ENCODE measurements at places on chromosomes 5 and 9.

GRCh38 chr9:4717815-4718214, 23.2 kb downstream of the AK3 start:
- DNase-seq = no peak

- DNase-seq = no peak
Measured at GRCh38 chr9:127943011-127943662, 5.5 kb upstream of the DPM2 start.

DNA sequence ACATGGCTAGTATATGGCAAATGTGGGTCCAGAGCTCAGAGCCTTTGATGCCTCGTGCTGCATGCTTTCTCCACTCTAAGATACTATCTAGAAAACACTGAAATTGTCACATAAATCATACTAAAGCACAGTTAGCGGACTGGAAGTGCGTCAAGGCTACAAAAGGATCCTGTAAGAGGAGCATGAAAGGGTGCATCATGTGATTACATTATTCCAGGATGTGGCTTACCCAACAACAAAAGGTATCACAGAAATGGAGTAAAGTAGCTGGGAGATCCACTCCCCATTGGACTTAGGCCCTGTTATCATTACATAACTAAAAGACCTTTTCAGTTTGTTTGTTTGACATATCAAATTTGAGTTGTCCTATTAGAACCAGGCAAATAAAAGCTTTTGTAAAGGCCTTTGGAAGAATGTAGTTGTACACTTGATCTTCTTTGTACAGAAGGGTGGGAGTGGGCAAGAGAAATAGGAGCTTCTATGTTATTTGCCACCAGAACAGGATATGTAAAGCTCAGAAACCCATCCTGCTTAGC, 6.9 kb downstream of the SLC31A1 start:
- no peak for DNase-seq

GRCh38 chr5:108727651-108728565, 19.8 kb upstream of the FER start:
- DNase-seq = peak; percentile 18

- DNase-seq = no peak
Measured at GRCh38 chr5:63025679-63026078, 447.1 kb downstream of the LRRC70 start.

GRCh38 chr5:39040875-39041274, 33.3 kb downstream of the RICTOR start:
- DNase-seq = no peak

DNA sequence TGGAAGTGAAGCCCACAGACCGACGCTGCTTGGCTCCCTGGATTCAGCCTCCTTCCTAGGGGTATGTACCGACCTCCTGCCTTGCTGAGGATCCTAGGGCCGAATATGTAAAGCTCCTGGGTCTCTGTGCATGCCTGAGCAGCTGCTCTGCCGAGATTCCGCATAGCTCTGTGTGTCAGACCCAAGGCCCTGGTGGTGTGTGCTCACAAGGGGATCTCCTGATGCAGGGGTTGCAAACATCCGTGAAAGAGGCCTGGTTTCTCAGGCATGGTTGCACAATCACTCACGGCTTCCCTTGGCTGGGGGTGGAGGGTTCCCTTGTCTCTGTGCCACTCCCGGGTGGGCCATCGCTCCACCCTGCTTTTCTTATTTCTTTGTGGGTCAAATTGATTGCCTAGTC, 19.9 kb upstream of the SVEP1 start:
- DNase-seq = no peak

- no peak for DNase-seq
Measured at GRCh38 chr9:130857864-130858738, 23.0 kb downstream of the ABL1 start.

GRCh38 chr5:102924963-102925362, 169.9 kb downstream of the PAM start:
- no peak for DNase-seq

GRCh38 chr9:34723141-34723540, 13.2 kb upstream of the CCL21 start:
- no peak for DNase-seq

GRCh38 chr5:42874621-42875198, 63.0 kb upstream of the SELENOP start:
- DNase-seq = no peak

GRCh38 chr5:24053737-24054136, 546.3 kb downstream of the PRDM9 start:
- DNase-seq = no peak

DNA sequence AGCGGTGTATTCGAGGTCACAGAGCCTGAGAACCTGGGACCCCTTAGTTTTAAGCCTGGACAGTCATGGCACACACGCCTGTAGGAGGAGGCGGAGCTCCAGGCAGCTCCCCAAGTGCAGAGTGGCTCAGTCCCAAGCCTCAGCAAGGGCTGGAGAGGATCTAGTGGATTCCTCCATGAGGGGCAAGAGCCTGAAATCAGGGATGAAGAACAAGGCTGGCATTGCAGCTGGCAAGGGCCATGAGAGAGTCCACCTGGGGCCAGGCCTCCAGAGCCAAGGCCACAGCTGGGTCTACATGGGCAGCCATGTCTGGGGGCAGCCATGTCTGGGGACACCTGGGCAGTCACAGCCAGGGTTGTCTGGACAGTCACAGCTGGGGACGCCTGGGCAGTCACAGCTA, 21.9 kb downstream of the ADAMTSL2 start:
- no peak for DNase-seq

DNA sequence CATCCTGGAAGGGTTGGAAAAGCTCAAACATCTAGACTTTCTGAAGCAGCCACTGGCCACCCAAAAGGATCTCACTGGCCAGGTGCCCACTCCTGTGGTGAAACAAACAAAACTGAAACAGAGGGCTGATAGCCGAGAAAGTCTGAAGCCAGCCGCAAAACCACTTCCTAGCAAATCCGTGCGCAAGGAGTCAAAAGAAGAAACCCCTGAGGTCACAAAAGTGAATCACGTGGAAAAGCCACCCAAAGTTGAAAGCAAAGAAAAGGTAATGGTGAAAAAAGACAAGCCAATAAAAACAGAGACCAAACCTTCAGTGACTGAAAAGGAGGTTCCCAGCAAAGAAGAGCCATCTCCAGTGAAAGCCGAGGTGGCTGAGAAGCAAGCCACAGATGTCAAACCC, 87.6 kb downstream of the MAP1B start:
- no peak for DNase-seq

- no peak for DNase-seq
Measured at GRCh38 chr9:18366184-18366583, 107.8 kb upstream of the ADAMTSL1 start.

DNA sequence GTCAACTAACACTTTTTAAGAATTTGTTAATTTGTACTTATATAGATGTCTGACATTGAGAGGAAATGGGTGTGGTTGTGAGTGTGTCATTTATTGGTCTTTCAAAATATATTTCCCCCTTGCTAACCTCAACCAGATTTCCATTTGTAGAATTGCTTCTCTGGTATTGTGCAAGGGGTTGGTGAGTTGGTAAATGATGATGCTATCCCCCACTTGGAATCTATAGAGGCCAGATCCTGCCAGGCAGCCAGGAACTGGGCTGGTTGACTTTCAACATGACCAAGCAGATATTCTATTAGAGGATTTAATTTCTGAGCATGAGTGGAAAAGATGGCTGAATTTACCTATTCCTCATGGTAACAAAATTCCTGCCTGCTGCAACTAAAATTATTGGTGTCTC, 306.6 kb upstream of the KIF2A start:
- DNase-seq = no peak

GRCh38 chr5:35990520-35990919, 670 bp downstream of the UGT3A1 start:
- no peak for DNase-seq

DNA sequence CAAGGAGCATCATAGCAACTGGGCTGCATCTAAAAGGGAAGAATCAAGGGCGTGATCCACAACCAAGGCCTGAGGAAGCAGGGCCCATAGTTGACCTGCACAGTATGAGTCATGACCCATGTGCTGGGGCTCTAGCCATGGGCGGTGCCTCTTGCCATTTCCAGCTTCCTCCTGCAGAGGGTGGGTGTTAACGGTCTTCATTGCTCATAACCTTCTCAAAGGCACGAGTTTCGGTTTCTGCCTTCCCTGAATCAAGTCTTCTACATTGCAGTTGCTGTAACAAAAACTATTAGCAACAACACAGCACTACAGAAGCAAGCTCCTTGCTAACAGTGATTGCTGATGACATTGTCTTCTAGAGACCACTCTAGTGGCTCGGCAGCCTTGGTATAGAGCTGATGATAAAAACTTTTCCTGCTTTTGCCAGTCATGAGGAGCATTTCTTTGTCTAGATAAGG, 66.9 kb downstream of the CTSL start:
- no peak for DNase-seq

- DNase-seq = no peak
Measured at GRCh38 chr5:36934740-36935356, 58.3 kb downstream of the NIPBL start.

GRCh38 chr5:72042097-72042496, 65.2 kb upstream of the MAP1B start:
- DNase-seq = no peak

DNA sequence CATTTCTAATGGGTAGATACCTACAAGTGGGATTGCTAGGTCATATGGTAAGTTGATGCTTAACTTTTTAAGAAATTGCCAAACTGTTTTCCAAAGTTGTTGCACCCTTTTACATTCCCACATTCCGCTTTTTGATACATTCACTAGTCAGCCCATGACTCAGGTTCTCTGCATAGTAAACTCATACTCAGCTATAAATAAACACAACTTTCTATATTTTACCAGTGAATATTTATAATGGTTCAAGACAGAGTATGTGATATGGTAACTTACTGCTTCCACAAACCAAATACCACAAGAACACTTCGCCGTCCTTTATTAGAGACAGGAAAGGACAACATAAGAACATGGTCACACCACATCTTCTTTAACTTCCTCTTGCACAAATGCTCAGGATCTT, 54.0 kb downstream of the PLPP1 start:
- DNase-seq = no peak

DNA sequence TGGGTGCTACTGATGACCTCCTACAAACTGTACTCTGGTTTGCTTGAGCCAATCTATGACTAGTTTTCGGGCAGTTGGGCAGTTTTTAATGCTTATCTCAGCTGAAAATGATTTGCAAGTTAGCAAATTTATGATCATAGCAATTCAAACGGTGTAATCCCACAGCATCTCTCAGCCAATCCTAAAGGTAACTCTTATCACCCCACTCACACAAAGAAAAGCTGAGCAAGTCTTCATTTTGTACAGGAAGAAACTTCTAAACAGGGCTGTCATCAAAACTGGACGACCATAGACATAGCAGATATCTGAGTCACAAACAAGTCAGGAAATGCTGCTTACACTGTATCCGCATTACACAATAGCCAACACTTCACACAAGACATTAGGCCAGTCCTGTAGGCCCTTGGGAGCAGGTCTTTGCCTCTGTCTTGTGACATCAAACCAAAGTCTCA, 2.6 kb upstream of the ENC1 start:
- no peak for DNase-seq

- no peak for DNase-seq
Measured at GRCh38 chr9:6471231-6471850, 58.3 kb downstream of the UHRF2 start.

DNA sequence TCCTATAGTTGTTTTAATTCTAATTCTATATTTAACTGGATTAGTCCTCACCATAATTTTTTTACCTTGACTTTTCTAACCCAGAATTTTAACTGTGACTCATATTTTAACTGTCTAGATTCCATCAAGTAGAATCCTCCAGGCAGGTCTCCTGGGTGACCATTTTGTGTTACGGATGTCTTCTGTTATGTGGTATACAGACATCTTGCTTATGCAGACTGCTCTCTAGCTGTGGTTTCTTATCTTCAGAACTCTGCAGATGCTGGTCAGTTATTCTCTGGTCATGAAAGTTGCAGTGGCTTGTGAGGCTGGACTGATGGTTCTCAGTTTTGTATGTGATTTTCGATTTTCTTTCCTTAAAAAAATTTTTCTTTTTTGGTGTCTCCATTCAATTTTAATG, 139.4 kb downstream of the ATG10 start:
- no peak for DNase-seq

- DNase-seq = no peak
Measured at GRCh38 chr5:66179297-66180051, 35.4 kb downstream of the SREK1 start.

DNA sequence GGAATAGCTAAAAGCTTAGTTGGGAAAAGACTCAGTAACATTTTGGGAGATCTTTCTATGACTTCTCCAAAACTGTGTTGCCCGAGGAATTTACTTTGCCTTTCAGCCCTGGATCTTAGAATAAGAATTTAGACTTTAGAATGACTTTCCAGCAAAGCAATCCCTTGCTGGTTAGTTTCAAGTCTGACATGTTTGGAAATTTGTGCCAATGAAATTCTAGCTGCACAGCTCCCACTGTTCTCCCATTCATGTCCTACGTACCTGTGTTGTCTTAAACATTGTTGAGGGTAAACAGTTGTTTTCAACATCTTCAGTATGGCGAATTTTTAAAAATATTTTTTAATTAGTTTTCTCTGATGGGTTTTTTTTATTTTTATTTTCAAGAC, 111.4 kb downstream of the CCDC192 start:
- DNase-seq = no peak

DNA sequence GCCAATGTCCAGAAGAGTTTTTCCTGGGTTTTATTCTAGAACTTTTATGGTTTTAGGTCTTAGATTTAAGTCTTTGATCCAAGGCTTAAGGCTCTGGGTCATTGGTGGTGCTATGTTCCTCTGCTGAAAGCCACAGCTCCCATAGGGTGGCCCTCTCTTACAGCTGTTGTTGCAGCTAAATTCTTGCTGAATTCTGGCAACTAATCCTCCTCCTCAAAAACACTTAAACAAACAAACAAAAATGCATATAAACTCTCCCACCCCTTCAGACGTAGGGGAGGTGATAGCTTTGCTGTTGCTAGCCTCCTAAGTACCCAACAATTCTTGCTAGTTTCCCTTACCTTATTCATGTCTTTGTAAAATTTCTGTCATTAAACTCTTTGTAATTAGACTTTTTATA, 30.2 kb downstream of the IQGAP2 start:
- DNase-seq = no peak

GRCh38 chr9:25939126-25939525, 260.9 kb upstream of the TUSC1 start:
- DNase-seq = no peak

GRCh38 chr5:89536020-89536419, 653.0 kb upstream of the MEF2C start:
- DNase-seq = no peak

GRCh38 chr5:133421394-133421793, 190.9 kb downstream of the FSTL4 start:
- no peak for DNase-seq

All from stimulated activated CD8-positive, alpha-beta memory T cell treated with anti-CD3 and anti-CD28 coated beads, Interleukin-7, amount 100 ng/mL, for 1 hour (primary cell).